Cardiac muscle cell (in vitro differentiated cells and primary cell): ENCODE measurements at places on chromosomes 16 and 17. TPM values are rescaled to one million over a fixed set of nuclear protein-coding genes. Genes with fewer than 3 reads are reported as not detected.

- DNase-seq: peak; percentile 84
Observed at GRCh38 chr17:42681976-42682721, at the start of gene CNTNAP1. TSS of gene CNTNAP1 (plus strand) at chr17:42682531. CDS start at chr17:42682830, 299 bp downstream.

- peak; percentile 98 for DNase-seq
Observed at GRCh38 chr17:8152112-8152775, at the start of gene PER1. TSS of gene PER1 (minus strand) at chr17:8152404. CDS start at chr17:8150706, 1,698 bp downstream.

- no peak for DNase-seq
Observed at GRCh38 chr17:33509331-33509730, 216.2 kb upstream of the ASIC2 start.

SLC25A10 gene
- total RNA-seq: 29.3 and 38.5 TPM in 2 replicates

METTL2A gene
- total RNA-seq: 17.4 and 26.1 TPM in 2 replicates

ITGA2B gene
- total RNA-seq: 2.0 and 11.0 TPM in 2 replicates
